ENCODE measurements at places on chromosomes 6 and 20. TPM values are rescaled to one million over a fixed set of nuclear protein-coding genes. Genes with fewer than 3 reads are reported as not detected.

DNA sequence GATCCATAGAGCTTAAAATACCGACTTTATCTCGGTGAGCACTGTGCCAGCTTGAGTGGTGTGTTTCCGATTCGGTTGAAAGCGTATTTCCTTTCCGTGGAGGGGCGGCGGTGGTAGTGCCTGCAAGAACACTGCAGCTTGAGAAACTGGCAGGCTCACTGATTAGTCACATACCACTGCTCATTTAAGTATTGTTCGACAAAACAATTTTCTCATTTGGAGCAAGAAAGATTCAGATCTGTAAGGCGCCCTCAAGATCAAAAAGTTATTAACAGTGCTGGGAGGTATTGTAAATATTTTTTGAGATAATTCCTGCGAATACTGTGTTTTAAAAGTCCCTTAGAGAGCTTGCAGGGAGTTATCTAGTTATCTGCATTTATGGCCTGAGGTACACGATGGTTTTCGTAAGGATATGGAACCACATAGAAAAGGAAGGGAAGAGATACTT is 1.3 kb downstream of the MAPK14 start:
- H3K4me1 ChIP-seq: peaks cover 59% of the 10 kb centered on the region
- H3K36me3 ChIP-seq: peaks cover 10% of the 10 kb centered on the region

Gene TXLNB
- total RNA-seq: not detected

GRCh38 chr6:151379933-151380847 is 11.2 kb downstream of the ZBTB2 start:
- no peaks in the 10 kb centered on the region for H3K27me3 ChIP-seq
- H3K27ac ChIP-seq: peak overlapping the region; percentile 57
- no peak for DNase-seq

DNA sequence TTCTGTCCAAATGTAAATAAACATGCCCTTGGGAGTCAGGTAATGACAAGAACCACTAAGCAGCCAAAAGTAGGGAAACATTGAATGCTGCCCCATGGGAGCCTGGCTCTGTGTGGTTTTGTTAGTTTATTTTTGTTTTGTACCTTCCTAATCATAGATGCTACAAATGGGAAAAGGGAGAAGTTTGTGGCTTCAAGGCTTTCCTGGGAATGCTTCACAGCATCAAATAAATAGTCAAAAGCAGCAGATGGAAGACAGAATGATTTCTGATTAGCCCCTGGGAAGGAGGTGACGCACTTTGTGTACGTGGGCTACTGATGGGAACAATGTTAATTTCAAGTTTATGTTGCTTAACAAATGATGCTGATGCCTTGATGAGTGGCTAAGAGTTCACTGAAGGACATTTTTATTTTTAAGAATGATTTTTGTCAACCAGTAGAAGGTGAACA is 532.7 kb downstream of the BCKDHB start:
- no peak for DNase-seq
- 0 out of 2 replicates have a peak, but pooled peaks cover 8% of the 10 kb centered on the region for H3K36me3 ChIP-seq
- H3K4me3 ChIP-seq: peak overlapping the region; percentile 70

Gene LGSN
- total RNA-seq: not detected

DNA sequence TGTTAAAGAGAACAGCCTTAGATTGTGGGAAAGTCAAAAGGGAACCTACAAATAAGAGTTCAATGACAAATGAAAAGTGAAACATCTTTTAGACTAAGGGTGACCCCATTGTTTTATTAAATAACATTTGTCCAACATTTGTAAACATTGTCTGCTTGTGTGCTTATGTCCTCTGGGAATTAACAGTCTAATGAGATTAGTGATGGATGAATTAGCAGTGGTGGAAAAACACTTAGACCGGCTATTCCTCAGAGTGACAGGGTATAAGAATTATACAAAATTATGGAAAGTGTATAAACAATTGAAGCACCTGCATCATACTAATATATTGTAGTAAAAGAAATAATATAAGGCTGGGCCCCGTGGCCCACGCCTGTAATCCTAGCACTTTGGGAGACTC is 29.3 kb upstream of the HFE start:
- no peaks in the 10 kb centered on the region for H3K36me3 ChIP-seq
- H3K4me1 ChIP-seq: peaks cover 21% of the 10 kb centered on the region
- DNase-seq: no peak
- H3K4me3 ChIP-seq: no peak overlapping the region
- H3K27me3 ChIP-seq: peaks cover 6% of the 10 kb centered on the region

DNA sequence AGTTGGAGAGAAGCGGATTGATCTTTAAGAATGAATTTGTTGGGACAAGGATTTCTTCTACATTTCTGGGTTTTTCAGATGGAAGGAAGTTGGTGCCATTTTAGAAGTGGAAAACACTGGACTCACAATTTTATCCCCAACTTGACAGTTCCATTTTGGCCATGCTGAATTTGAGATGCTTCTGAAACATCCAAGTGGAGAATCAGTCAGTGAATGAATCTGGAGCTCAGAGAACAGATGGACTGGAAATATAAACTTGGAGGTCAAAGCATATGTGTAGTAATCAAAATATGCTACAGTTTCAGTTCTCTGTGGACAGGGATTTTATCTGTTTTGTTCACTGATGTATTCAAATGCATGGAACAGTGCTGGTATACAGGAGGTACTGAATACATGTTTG is 89.9 kb downstream of the KCNQ5 start:
- no peaks in the 10 kb centered on the region for H3K27me3 ChIP-seq
- DNase-seq: no peak
- no peak overlapping the region for H3K4me3 ChIP-seq
- H3K4me1 ChIP-seq: peaks cover 35% of the 10 kb centered on the region

GRCh38 chr20:11371831-11372230 is 545.9 kb upstream of the BTBD3 start:
- H3K27ac ChIP-seq: no peak overlapping the region
- H3K4me1 ChIP-seq: no peaks in the 10 kb centered on the region
- no peak for DNase-seq
- no peaks in the 10 kb centered on the region for H3K36me3 ChIP-seq
- H3K4me3 ChIP-seq: no peak overlapping the region

GRCh38 chr20:396619-397431 is 11.3 kb upstream of the RBCK1 start:
- peaks cover 4% of the 10 kb centered on the region for H3K4me1 ChIP-seq
- no peaks in the 10 kb centered on the region for H3K36me3 ChIP-seq
- H3K27ac ChIP-seq: no peak overlapping the region
- no peaks in the 10 kb centered on the region for H3K27me3 ChIP-seq
- DNase-seq: no peak

DNA sequence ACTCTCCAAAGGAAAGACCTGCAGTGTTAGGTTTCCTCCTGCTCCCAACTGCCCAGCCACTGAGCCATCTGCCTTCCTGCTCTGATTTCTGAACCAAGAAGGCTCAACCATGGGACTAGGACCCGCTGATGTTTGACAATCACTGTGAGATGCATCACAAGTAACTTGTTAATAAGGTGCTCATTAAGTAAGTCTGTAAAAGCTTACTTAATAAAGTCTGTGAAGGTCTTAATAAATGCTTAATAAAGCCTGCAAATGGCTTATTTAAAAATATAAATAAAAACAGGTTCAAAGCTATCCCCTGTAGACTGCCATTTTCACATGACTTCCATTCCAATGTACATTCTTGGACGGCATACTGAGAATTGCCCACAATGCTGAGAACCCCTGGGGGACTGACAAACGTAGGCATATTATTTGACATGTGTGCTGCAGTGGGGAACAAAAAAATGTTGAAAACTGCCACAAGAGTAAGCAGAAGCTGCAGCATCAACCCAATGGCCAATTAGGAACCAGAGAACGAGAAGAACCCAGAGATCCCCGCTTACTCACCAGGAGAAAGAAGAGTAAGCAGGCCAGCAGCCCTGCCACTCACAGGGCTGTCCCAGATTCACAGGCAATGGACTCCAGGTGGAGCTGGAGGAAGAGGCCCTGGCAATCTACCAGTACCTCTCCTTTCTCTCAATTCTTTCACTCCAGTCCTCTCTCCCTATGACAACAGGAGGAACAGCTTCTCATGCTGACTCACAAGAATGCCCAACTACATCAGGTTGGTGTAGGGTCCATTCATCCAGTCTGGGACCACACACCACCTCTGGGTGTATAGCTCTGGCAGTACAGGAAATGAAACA is 19.5 kb downstream of the KIF13A start:
- peak; percentile 22 for DNase-seq
- peaks cover 11% of the 10 kb centered on the region for H3K36me3 ChIP-seq
- H3K27ac ChIP-seq: peak overlapping the region; percentile 89
- no peaks in the 10 kb centered on the region for H3K27me3 ChIP-seq
- H3K4me1 ChIP-seq: peaks cover 89% of the 10 kb centered on the region
- no peak overlapping the region for H3K4me3 ChIP-seq

DNA sequence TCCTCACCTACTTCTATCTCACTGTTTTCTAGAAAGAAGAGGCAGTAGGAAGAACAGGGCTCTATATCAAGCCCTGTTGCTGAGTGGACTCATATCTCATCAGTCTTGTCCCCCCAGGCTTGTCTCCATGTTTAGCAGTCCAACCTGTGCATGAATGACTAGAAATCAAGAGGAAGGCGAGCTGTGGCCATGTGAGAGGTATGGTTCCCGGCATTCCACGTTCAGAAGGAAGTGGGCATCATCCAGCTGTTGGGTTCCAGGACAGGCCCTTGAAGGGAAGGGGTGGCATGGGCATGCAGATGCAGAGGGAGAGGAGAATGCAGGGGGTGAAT is 176.6 kb downstream of the MRPL14 start:
- no peak overlapping the region for H3K4me3 ChIP-seq
- no peak for DNase-seq
- H3K27me3 ChIP-seq: peaks cover 5% of the 10 kb centered on the region
- H3K4me1 ChIP-seq: peaks cover 46% of the 10 kb centered on the region
- H3K36me3 ChIP-seq: 0 out of 2 replicates have a peak, but pooled peaks cover 9% of the 10 kb centered on the region
- no peak overlapping the region for H3K27ac ChIP-seq

DNA sequence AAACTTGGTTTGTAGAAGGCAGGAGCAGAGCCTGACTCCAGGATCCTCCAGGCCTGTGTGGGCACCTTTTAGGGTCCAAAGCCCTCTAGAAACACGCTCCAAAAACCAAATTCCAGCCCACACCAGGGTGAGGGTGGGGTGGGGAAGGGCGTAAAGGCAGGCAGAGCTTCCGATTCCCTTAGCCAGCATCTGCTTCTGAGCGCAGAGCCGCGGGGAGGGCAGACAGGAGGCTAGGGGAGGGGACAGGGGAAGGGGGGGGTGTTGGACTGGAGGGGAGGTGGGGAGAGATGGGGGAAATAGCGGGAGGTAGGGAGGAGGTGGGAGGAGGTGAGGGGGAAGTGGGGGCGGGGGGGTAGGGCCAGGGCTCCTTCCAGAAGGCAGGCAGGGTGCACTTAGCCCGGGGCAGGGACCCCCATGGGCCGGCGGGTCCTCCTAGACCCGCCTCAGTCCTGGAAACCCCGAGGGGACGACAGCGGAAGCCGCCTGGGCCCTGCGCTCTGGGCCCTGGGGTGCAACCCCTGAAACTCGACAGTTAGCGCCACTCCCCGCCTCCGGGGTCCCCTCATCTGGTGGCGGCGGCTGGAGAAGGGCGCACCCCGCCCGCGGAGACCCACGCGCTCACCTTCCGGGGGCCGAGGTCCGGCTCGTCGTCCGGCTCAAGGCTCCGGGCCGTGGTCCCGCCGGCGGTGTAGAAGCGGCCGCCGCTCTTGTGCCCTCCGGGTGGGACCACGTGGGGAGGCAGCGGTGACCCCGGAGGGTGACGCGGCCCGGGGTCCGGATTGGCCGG is 22.0 kb upstream of the FRMD1 start:
- H3K27ac ChIP-seq: no peak overlapping the region
- H3K36me3 ChIP-seq: no peaks in the 10 kb centered on the region
- peaks cover 9% of the 10 kb centered on the region for H3K27me3 ChIP-seq
- no peak overlapping the region for H3K4me3 ChIP-seq
- DNase-seq: no peak

DNA sequence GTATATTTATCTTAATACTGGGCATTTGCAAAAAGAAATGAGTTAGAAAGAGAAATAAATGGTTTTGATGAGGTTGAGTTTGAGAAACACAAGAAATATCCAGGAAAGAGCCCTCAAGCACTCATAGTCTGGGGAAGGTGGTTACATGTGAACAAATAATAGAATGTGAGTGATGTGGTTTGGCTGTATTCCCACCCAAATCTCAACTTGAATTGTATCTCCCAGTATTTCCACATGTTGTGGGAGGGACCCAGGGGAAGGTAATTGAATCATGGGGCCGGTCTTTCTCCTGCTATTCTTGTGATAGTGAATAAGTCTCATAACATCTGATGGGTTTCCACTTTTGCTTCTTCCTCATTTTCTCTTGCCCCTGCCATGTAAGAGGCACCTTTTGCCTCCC is 334.1 kb downstream of the COL12A1 start:
- H3K27ac ChIP-seq: no peak overlapping the region
- H3K27me3 ChIP-seq: peaks cover 2% of the 10 kb centered on the region
- no peaks in the 10 kb centered on the region for H3K4me1 ChIP-seq
- no peak for DNase-seq
- H3K36me3 ChIP-seq: no peaks in the 10 kb centered on the region
- H3K4me3 ChIP-seq: no peak overlapping the region

DNA sequence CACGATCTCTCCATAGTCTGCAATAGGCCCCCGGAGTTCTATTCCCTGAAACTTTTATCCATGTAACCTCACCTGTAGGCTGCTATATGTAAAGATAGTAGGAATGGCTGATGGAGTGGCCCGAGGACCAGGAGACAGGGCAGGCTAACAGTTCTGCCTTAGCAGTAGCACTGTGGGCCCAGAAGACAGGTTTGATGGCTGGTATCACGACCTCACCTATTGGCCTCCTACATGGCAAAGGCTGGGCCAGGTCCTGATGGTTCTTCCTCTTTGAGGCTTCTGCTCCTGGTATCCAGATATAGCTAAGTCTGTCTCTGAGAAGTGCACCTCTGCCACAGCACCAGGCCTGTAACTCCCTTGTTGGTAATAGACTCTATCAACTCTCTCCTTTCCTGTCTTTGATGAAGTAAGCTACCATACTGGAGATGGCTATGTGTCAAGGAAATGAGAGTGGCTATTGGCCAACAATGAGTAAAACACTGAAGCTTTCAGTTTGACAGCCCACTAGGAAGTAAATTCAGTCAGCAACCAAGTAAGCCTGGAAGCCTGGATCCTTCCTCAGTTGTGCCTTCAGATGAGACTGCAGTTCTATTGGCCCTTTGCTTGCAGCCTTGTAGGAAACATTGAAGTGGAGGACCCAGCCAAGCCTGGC is 5.7 kb downstream of the SPEF1 start:
- H3K4me3 ChIP-seq: no peak overlapping the region
- peaks cover 10% of the 10 kb centered on the region for H3K4me1 ChIP-seq
- no peak overlapping the region for H3K27ac ChIP-seq
- H3K36me3 ChIP-seq: no peaks in the 10 kb centered on the region

DNA sequence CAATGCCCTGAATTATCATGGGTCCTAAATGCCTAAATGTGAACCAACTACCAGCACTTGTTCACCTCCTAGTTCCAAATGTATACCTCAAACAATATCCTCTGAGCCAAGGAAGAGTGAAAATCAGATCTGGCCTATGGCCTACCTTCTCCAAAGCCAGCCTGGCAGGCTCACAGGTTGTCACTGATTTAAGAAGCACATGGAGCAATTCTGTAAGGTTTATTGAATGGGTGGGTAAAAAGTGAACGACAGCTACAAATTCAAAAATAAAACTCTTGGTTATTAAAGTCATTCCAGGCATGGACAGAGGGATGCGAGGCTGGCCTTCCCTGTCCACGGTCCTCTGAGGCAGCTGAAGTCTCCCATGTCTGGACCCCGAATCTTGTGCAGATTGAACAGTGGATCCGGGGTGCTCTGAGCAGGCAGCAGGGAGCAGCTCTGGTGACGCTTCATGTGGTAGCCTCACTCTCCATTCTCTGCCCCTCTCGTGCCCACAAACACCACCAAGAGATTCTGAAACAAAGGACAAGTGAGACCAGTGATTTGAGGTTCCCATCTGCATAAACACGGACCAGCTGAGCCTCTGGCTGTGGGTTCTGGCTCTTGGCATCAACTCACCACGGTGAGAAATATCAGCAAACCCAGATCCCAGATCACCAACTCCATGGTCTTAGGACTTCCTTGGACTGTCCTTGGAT is 14.6 kb downstream of the SNHG17 start:
- peaks cover 9% of the 10 kb centered on the region for H3K4me1 ChIP-seq
- peaks cover 64% of the 10 kb centered on the region for H3K36me3 ChIP-seq
- H3K27ac ChIP-seq: peak overlapping the region; percentile 32
- H3K27me3 ChIP-seq: no peaks in the 10 kb centered on the region

Data from HFFc6 (cell line).